ENCODE measurements at places on chromosomes 5 and 9. TPM values are rescaled to one million over a fixed set of nuclear protein-coding genes. Genes with fewer than 3 reads are reported as not detected.

DNA sequence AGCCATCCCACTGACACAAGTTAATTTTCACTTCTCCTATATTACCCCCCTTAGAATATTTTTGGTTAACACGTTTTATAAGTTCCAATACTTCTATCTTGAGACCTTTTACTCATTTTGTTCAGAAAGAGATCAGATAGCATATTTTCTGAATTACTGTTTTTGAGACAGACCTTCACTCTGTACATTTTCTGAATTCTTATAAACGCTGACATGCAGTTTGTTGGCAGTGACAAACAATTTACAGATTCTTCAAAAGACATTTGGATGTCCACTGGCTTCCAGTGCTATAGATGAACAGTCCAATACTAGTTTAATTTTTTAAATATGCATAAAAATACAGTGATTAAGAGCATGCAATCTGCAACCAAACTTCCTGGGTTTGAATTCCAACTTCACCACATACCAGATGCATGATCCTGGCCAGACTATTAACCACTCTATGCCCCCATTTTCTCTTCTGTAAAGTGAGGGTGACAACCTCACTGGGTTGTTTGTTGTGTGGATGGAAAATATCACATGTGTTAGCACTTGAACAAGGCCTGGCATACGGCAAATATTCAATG lies 142.1 kb downstream of the AGTPBP1 start:
- H3K36me3 ChIP-seq, result no peaks in the 10 kb centered on the region
- no peaks in the 10 kb centered on the region for H3K27me3 ChIP-seq
- DNase-seq, result no peak
- no peak overlapping the region for H3K4me3 ChIP-seq
- H3K4me1 ChIP-seq, result 0 out of 2 replicates have a peak, but pooled peaks cover 3% of the 10 kb centered on the region

GRCh38 chr5:132224716-132225115 lies 2.9 kb downstream of the P4HA2 start:
- no peaks in the 10 kb centered on the region for H3K36me3 ChIP-seq
- no peaks in the 10 kb centered on the region for H3K4me1 ChIP-seq
- DNase-seq, result no peak
- no peak overlapping the region for H3K27ac ChIP-seq
- H3K27me3 ChIP-seq, result peaks cover 25% of the 10 kb centered on the region
- H3K4me3 ChIP-seq, result no peak overlapping the region

- 0 out of 2 replicates have a peak, but pooled peaks cover 7% of the 10 kb centered on the region for H3K27me3 ChIP-seq
- H3K36me3 ChIP-seq, result no peaks in the 10 kb centered on the region
- H3K4me3 ChIP-seq, result no peak overlapping the region
- no peak overlapping the region for H3K27ac ChIP-seq
- peaks cover 8% of the 10 kb centered on the region for H3K4me1 ChIP-seq
- no peak for DNase-seq
These were observed 2.5 kb upstream of the ST6GALNAC4 start for GRCh38 chr9:127919253-127919815.

- peaks cover 20% of the 10 kb centered on the region for H3K27me3 ChIP-seq
- H3K4me1 ChIP-seq, result peaks cover 8% of the 10 kb centered on the region
- no peak overlapping the region for H3K4me3 ChIP-seq
- no peaks in the 10 kb centered on the region for H3K36me3 ChIP-seq
- peak; percentile 38 for DNase-seq
- H3K27ac ChIP-seq, result no peak overlapping the region
These were observed 2.7 kb downstream of the NXNL2 start for GRCh38 chr9:88537761-88538091.

GRCh38 chr9:112072721-112073638 lies 102.1 kb downstream of the SUSD1 start:
- DNase-seq, result no peak
- H3K4me1 ChIP-seq, result no peaks in the 10 kb centered on the region
- 0 out of 2 replicates have a peak overlapping the region, but pooled peaks have one; percentile 63 for H3K27ac ChIP-seq
- no peaks in the 10 kb centered on the region for H3K36me3 ChIP-seq
- no peaks in the 10 kb centered on the region for H3K27me3 ChIP-seq

DNA sequence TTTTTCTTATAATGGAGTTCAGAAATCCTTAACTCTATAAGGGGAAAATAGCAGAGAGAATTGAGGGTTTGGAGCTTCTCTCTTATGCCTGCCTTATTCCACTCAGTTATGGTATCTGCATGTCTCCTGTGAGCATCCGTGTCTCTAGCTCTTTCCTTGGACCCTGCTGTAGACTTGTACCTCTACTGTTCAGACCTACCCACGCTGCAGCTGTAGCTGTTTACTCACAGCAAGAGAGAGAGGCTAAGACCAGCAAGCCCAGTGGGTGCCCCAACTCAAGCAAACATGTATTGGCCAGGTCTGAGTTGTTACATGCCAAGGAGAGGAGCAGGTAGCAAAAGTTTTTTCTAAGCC lies 7.1 kb upstream of the PCSK1 start:
- peaks cover 52% of the 10 kb centered on the region for H3K4me1 ChIP-seq
- no peaks in the 10 kb centered on the region for H3K36me3 ChIP-seq
- no peak overlapping the region for H3K4me3 ChIP-seq

DNA sequence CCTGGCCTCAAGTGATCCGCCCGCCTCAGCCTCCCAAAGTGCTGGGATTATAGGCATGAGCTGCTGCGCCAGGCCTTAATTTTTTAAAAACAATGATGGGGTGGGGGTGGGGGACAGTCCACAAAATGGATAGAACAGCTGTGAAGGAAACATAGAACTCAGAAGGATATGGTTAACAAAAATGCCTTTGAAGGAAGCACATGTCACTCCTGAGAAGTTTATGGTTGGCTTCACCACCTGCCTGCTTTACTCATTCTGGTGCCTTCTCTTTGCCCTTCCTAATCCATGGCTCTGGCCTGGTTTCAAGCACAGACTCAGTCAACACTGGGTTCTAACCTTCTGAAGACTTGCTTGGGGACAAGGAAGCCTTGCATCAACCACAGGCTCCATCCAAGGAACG lies 10.3 kb downstream of the BAG1 start:
- no peak for DNase-seq
- peaks cover 56% of the 10 kb centered on the region for H3K36me3 ChIP-seq
- H3K27ac ChIP-seq, result no peak overlapping the region
- no peaks in the 10 kb centered on the region for H3K27me3 ChIP-seq

DNA sequence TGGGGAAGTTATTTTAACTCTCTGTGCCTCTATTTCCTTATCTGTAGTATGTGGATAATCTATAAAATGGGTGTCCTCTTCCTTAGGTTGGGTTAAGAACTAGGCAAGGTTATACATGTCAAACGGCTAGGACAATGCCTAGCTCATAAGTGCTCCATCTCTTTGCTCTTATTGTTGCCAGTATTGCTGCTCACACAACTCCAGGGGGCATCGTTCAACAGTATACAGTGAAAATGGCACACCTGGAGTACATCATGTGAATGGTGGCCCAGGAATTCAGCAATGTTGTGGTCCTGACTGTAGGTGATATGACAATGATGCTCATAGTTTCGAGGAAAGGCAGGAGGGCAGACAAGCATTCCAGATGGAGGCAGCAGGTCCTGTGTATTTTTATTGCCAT lies 30.1 kb downstream of the SLIT3 start:
- no peak overlapping the region for H3K4me3 ChIP-seq
- H3K27ac ChIP-seq, result no peak overlapping the region
- H3K27me3 ChIP-seq, result no peaks in the 10 kb centered on the region

DNA sequence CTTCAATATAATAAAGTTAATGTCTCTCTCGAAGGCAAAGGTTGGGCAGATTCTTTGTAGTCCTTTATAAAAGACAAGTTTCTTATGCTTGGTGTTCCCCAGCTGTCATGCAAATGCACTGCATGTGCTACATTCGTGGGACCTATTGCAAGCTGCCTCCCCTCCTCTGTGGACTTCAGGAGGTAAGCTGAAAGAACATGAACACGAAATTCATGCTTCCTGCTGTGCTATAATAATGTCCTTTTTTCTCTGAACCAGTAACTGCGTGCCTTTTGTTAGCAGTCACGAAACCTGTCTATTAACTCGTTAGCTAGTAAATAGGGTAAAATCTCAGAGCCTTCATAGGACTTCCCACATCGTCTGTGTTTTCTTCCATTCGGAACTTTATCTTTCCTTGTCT lies 363.5 kb downstream of the CDH9 start:
- DNase-seq, result peak; percentile 4
- no peak overlapping the region for H3K27ac ChIP-seq
- H3K27me3 ChIP-seq, result no peaks in the 10 kb centered on the region
- H3K4me3 ChIP-seq, result no peak overlapping the region
- H3K36me3 ChIP-seq, result no peaks in the 10 kb centered on the region
- no peaks in the 10 kb centered on the region for H3K4me1 ChIP-seq

DNA sequence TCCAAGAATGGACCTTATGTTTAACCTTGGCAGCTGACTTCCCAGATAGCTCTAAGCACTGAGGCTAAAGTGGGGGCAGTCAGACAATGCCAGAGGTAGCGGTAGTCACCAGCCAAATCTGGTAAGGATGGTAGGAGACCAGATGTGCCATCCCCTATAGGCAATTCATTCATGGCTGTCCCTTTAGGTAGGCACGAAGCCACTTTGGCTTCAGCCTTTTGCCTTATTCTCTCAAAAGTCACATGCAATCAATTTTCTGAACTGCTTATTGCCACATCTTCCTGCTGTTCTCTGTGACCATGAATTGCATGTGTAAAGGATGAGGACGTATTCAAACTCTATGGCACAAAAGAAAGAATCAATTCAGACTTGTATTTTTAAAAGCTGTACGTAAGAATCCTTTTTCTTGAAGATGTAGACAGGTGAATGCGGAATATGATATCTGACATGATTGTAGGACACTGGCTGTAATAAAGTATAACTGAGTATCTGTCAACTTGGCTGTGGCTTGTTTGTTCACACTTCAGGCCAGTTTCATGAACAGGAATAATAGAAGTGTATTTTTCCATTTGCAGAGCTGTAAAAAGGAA lies 611.7 kb downstream of the NR2F1-AS1 start:
- H3K4me1 ChIP-seq, result no peaks in the 10 kb centered on the region
- no peak overlapping the region for H3K27ac ChIP-seq
- no peak for DNase-seq
- H3K4me3 ChIP-seq, result no peak overlapping the region

DNA sequence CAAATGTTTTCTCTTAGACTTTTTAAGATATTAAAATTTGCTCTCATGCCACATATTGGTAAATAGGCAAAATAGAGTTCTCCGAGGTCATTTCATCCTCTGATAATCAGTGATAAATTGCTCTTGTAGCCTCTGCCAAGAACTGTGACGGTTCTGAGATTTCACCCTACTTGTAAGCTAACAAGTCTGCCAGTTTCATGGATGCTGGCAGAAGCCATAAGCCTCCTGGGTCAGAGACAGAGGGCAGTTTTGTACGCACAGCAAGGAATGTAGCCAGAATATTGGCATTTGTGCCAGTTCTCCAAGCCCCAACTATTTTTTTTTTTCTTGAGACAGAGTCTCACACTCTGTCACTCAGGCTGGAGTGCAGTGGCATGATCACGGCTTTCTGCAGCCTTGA lies 945.0 kb upstream of the WWC1 start:
- no peaks in the 10 kb centered on the region for H3K36me3 ChIP-seq
- no peaks in the 10 kb centered on the region for H3K27me3 ChIP-seq
- H3K4me3 ChIP-seq, result no peak overlapping the region

GRCh38 chr9:92714787-92715487 lies 45.0 kb upstream of the IPPK start:
- H3K27ac ChIP-seq, result no peak overlapping the region
- H3K4me1 ChIP-seq, result no peaks in the 10 kb centered on the region
- no peak overlapping the region for H3K4me3 ChIP-seq
- H3K27me3 ChIP-seq, result no peaks in the 10 kb centered on the region
- no peak for DNase-seq
- H3K36me3 ChIP-seq, result peaks cover 20% of the 10 kb centered on the region

DNA sequence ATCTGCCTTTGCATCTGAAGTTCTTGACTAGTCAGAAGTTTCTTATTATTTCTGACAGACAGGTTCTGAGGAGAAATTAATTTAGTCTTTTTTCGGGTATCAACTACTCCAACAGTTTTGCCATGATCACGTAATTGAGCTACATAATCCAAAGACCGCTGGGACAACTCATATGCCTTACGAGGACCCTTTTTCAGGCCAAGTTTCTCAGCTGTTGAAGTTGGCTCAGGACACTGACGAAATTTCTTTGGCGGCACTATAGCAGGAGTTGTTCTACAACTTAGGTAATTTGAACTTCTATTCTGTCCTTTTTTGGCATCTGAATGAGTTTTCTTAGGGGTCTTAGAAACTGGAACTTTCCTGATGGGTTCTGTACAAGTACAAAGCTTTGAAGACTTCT lies 27.2 kb downstream of the SETX start:
- no peaks in the 10 kb centered on the region for H3K27me3 ChIP-seq
- H3K36me3 ChIP-seq, result peaks cover 55% of the 10 kb centered on the region
- H3K4me1 ChIP-seq, result no peaks in the 10 kb centered on the region
- no peak for DNase-seq
- no peak overlapping the region for H3K27ac ChIP-seq

DNA sequence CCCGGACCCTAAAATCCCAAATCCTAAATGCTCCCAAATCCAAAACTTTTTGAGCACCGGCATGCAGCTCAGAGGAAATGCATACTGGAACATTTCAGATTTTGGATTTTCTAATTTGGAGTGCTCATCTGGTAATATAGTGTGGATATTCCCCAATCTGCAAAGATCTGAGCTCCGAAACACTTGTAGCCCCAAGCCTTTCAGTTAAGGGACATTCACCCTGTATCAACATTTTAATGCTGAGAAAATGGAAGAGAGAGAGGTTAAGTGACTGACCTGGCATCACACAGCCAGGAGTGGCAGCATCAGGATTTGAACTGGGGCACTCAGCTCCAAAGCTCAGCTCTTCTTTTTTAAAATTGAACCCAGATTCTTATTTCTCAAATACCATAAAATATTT lies 30.7 kb downstream of the QRFP start:
- peaks cover 5% of the 10 kb centered on the region for H3K36me3 ChIP-seq
- H3K27me3 ChIP-seq, result no peaks in the 10 kb centered on the region
- no peak overlapping the region for H3K27ac ChIP-seq
- DNase-seq, result no peak
- H3K4me1 ChIP-seq, result no peaks in the 10 kb centered on the region

DNA sequence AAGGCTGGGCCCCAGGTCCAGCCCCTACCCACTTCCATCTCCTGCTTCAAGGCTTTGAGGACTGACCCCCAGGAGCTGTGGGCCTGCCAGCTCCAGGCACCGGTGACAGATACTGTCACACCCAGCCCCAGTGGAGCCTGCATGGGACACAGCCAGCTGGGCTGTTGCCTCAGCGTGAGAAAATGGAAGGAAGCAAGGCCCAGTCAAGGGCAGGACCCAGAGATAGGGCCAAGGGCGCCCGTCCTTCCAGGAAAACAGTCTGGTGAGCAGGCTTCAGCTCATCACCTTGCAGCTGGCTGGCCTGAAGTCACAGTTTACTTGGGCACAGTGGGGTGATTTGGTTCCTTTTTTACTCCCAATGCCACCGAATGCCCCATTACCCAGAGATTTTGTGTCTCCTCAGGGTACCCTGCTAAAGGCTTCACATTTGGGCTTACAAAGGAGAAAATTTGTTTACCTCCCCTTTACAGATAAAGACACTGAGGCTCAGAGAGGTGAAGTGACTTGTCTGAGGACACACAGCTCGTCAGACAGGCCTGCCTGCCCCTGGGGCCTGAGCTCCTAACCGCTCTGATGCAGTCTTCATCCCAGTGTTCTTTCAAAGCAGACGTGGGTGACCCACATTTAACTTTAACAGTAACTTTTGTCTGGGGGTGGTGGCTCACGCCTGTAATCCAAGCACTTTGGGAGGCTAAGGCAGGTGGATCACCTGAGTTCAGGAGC lies 21.5 kb upstream of the WDR38 start:
- H3K27ac ChIP-seq, result no peak overlapping the region
- H3K4me1 ChIP-seq, result no peaks in the 10 kb centered on the region
- no peaks in the 10 kb centered on the region for H3K36me3 ChIP-seq

ZDHHC11B gene
- 1.3 TPM for total RNA-seq

PCDHA1 gene
- total RNA-seq, result 3.2 TPM

TERT gene
- total RNA-seq, result 36.2 TPM

TPPP gene
- 1.4 TPM for total RNA-seq

PCDHB6 gene
- total RNA-seq, result 0.52 TPM

GABBR2 gene
- total RNA-seq, result 0.50 TPM

LCP2 gene
- 0.38 TPM for total RNA-seq

CD14 gene
- not detected for total RNA-seq
